ENCODE measurements at places on chromosomes 1 and 21.

GRCh38 chr1:160400646-160401486, 502 bp downstream of the VANGL2 start:
- no peak for DNase-seq

GRCh38 chr1:66266350-66266749, 267.6 kb upstream of the SGIP1 start:
- DNase-seq, result no peak

DNA sequence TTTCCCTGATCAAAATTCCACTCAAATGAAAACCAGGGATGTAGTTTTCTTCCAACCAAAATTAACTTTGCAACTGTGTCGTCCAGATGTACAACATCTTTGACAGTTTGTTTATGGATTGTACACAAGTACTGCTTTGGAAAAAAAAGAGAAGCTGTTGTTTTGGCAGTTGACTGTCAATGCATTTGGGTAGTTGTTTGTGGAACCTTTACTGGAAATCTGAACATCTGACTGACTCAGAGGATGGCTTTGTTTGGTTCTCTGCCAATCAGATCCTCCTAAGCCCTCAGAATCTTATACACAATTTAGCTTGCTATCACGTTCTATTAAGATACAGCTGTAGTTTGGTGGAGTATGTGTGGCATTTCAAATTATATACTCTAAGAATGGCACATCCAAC, 195.0 kb downstream of the KCNK2 start:
- no peak for DNase-seq

DNA sequence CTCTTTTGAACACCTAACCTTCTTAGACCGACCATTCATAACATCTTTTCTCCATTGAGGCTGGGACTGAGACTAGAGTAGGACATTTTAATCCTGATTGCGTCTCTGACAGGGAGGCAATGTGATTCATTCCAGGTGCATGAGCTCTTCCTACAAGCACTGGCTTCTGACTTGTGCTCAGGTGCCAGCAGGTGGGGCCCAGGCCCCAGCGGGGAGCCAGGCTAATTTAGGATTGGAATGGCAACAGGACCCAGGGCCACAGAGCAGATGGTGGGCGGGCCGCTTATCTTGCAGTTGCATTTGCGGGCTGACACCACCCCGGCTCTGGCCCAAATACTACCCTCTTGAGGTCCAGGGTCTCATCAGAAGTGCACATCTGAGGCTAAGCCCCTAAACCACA, 4.1 kb downstream of the GPA33 start:
- no peak for DNase-seq

DNA sequence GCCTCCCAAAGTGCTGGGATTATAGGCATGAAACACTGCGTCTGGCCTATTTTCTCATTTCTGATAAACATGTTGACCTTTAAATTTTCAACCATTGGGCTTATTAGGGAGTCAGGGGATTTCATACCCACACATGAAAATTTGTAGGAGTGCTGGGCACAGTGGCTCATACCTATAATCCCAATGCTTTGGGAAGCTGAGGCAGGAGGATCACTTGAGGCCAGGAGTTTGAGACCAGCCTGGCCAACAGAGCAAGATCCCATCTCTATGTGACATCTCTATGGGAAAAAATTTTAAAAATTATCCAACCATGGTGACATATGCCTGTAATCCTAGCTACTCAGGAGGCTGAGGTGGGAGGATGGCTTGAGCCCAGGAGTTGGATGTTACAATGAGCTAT, 10.5 kb upstream of the H3-3A start:
- DNase-seq, result no peak

GRCh38 chr1:46180082-46180616, 3.9 kb upstream of the P3R3URF start:
- no peak for DNase-seq

DNA sequence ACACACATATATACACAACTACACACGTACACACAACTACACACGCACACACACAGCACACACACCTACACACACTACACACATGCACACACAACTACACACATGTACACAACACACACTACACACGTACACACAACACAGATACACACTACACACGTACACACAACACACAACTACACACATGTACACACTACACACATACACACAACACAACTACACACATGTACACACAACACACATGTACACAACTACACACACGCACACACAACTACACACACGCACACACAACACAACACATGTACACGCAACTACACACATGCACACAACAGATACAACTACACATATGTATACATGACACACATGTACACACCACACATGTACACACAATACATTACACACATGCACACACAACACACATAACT, 318.1 kb downstream of the CAMTA1 start:
- no peak for DNase-seq

DNA sequence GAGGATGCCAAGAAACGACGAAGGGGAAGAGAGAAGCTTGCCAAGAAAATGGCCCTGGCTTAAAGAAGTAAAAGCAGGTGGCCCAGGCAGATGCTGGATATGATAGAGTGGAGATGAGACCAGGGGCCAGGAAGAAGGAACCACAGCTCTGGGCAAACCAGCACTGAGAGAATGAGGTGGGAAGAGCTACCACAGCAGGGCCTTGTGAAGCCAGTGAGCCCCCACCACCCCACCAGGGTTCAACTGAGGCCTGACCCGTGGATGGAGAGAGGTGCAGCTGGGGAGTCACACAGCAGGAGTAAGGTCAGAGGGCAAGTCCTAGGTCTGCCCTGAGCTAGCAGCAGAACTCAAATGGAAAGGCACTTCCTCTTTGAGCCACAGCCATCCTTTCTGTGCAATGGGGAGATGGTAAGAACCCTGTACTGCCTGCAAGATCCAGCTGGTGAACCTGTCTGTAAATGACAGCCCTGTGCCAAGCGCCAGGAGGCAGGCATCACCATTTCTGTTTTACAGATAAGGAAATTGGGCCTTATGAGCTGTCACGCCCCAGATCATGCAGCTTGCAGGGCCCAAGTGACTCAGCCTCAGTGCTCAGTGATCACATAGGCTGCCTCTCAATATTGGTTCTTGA, 8.5 kb downstream of the SH3BGRL3 start:
- no peak for DNase-seq

GRCh38 chr1:114758256-114758832, 560 bp upstream of the CSDE1 start:
- no peak for DNase-seq

DNA sequence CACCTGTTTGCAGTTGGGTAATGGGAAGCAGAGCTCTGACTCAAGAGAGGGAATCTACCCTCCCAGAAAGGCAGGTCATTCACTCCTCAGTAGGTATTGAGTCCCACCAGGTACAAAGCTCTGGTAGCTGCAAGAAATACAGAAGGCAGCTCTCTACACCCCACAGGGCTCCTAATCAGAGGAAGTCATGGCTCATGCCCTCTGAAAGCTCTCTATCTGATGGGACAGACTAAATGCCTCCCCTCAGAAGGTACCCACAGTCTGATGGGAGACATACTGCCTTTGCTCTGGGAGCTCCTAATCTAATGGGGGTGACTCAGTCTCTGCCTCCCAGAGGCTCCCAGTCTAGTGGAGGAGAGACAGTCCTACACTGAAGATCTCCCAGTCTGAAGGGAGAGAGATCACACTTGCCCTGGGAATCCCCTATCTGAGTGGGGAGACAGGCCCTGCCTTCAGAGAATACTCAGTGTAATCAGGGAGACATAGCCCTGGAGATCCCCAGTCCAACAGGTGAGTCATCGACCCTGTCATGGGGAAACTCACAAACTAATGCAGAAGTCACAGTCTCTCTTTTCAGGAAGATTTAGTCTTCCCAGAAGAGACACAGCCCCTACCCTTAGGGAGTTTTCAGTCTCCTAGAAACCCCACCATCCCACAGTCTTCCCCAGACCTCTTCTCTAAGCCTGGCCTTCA, 23.7 kb downstream of the CAMK1G start:
- no peak for DNase-seq

DNA sequence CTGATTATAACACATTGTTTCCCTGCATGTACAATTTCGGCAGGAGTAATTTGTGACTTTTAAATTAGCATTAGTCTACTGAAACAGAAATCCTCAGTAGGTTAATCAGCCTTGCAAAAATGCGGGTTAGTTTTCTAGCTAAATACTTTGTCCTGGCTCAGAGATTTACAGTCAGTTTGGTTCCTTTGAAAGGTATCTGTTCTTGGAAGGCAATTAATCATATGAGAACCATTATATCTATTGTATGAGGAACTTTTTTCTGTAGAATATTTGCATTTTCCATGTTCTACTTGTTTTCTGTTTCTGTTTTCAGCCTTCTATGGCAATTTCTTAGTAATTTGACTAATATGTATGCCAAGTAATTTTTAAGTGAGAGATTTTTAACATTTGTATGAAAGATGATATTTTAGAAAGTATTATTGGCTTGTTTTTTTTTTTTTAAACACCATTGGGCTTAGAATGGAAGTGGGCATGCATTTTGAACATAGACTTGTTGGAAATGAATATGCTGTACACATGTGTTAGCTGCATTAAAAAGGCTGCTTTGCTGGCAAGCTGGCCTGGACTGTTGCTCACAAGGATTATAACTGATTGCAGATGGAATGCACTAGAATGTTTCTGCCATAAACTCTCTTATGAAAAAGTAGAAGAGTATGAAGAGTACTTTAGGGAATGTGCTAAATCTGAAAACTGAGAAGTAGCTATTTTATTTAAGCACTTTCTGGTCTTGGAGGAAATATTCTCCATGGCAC, 26.2 kb downstream of the KIF1B start:
- DNase-seq, result peak; percentile 7

DNA sequence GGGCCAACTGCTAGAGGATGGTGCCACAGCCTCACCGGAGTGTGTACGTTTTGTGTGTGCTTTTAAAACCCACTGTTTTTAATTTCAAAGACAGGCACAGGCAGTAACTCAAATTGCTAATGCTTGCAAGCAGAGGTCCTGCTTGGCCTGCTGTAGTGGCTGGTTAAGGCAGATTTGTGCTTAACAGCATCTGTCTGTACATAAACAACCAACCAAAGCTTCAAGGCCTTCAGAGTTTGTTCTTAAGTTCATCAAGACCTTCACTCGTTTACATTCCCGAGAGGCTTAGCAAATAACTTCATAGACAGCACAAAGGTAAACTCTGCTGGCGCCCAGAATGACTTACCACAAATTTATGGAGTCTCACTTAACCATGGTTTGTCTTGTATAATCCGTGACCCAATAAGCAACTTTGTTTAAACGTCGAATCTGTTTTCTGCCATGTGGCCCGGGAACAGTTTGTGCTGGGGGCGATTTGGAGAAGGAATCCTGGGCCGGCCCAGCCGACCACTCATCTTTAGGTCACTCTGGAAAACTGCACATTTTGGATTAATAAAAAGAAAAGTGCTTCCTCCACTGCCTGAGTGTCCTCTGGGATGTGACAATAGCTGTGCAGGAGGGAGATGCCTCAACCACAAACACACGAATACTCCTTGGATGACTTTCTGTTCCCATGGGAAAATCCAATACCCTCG, 58.1 kb downstream of the CAPZB start:
- DNase-seq, result no peak

DNA sequence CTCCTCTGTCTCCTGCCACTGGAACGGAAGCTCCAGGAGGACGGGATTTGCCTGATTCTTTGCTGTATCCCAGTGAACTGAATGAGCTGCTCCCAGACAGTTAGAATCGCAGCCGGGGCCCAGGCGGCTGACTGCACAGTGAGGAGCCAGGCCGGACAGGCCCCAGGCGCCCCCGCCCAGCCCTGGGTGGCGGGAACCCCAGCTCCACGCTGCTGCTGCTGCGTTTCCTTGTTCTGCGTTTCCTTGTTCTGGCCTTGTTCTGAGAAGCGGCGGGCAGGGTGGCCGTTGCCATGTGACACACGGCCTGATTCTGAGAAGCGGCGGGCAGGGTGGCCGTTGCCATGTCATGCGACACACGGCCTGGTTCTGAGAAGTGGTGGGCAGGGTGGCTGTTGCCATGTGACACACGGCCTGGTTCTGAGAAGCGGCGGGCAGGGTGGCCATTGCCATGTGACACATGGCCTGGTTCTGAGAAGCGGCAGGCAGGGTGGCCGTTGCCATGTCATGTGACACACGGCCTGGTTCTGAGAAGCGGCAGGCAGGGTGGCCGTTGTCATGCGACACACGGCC, 56.2 kb downstream of the SLC37A1 start:
- DNase-seq, result no peak

DNA sequence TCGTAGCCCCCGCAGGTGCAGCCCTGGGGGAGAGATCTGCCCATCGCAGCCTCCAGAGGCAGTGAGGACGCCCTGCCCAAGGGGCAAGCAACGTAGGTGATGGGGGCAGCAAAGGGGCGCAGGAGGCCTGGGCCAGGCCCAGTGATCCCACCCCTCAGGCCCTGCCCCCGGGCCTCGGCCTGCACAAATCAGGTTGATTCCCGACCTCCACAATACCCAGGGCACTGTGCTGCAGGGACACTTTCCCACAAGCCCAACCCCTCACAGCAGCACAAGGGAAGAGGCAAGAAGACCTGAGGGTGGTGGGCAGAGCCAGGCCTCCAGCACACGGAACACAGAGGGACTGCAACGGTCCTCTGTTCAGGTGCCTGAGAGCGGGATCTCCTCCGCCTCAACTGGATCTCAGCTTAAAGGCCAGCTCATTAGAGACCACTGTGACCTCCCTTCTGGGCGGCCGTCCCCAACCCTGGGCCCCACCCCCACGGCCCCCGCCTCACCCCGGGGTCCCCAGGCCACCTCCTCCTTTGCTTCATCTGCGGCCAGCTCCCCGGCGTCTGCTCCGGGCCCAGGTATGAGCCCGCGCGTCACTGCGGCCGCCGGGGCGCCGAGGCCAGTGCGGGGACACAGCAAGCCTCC, 812 bp upstream of the ARF1 start:
- DNase-seq, result no peak

DNA sequence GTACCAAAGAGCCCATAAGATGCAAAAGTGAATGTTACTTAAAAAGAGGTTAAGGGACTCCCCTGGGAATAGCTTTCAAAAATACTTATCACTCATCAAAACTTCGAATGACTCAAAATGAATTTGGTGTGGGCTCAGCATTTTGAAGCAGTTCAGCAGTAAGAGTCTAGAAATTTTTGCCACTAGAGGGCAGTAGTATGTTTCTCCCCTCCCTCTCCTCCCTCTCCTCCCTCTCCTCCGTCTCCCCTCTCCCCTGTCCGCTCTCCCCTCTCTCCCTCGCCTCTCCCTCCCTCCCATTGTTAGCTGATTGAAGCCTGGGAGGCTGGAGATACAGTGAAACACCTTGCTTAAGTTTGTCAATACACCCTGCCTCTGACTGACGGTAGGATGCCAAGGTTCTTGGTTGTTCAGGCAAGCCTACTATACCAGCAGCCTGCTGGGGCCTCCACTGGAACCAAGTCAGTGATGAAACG, 70.8 kb upstream of the TENT5C start:
- DNase-seq, result no peak

- DNase-seq, result no peak
Measured at GRCh38 chr1:210272666-210273065, 40.1 kb downstream of the SERTAD4 start.
